ENCODE measurements at places on chromosomes 1 and 21. TPM values are rescaled to one million over a fixed set of nuclear protein-coding genes. Genes with fewer than 3 reads are reported as not detected.

DNA sequence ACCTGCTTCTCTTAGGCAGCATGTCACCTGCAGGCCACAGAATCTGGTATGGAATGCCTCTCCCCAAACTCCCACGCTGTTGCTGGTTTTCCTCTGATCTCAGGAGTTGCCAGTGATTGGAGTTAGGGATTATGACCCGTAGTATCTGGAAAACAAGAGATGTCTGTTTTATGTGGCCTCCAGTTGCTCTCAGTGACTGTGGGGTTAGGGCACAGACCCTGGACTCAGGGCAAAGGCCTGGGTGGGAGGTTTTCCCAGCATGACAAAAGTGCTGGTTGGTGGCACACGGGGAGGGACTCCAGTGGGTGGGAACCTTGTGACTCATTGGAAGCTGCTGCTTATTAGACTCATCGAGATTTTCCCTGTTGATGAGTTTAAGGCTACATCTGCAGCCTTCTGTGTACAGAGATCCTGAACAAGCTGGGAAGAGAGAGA lies at the start of gene NR1I3:
Gene NR1I3, minus strand, starts transcription at position 165 of the 435 bp plus-strand sequence. CDS start 1,638 bp downstream, outside the sequence.
- no peaks in the 10 kb centered on the region for H3K36me3 ChIP-seq
- no peaks in the 10 kb centered on the region for H3K4me1 ChIP-seq
- H3K27me3 ChIP-seq: no peaks in the 10 kb centered on the region

GRCh38 chr21:28627691-28628090 lies 365.0 kb downstream of the LTN1 start:
- no peak for DNase-seq
- H3K27me3 ChIP-seq: no peaks in the 10 kb centered on the region
- H3K4me3 ChIP-seq: no peak overlapping the region
- no peak overlapping the region for H3K27ac ChIP-seq

GRCh38 chr1:170277985-170278384 lies 132.2 kb downstream of the NTMT2 start:
- no peaks in the 10 kb centered on the region for H3K4me1 ChIP-seq
- H3K4me3 ChIP-seq: no peak overlapping the region
- no peaks in the 10 kb centered on the region for H3K36me3 ChIP-seq
- H3K27me3 ChIP-seq: no peaks in the 10 kb centered on the region
- no peak for DNase-seq
- no peak overlapping the region for H3K27ac ChIP-seq

DNA sequence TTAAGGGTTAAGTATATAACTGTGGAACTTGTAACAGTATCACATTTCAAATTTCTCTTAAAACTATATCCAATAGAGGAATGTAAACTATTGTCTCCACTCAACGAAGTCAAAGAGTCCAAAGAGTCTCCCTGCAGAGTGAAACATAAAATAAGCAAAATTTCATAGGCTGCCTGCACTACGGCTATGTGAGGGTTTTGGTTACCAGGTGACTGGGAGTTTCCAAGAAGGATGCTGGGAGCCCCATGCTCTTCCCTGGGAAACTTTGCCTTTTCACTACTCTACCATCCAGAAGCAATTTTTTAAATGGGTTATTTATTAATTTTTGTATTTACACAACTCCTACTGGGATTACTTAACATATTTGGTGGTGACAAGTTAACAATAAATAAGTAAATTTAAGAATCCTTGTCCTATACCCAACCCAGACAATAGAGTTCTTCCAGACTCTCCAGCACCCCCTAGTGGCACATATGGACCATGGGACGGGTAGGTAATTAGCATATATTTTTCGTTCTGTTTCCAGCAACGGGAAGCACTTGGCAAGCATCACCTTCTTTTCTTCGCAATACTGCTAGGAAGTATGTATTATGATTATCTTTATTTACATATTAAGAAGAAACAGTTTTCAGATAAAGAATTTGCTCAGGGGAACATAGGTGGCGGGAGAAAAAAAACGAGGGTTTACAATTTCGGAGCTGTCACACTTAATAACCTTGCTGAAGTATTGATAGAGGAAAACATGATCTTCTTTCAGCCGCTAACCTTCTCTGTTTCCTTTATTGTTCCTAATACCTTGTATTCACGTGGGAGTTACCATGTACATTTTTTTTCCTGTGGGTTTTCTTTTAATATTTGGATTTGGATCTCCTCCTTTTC lies 3.5 kb downstream of the FMO2 start:
- peak overlapping the region; percentile 87 for H3K27ac ChIP-seq
- no peak for DNase-seq
- H3K36me3 ChIP-seq: peaks cover 5% of the 10 kb centered on the region
- H3K27me3 ChIP-seq: no peaks in the 10 kb centered on the region

DNA sequence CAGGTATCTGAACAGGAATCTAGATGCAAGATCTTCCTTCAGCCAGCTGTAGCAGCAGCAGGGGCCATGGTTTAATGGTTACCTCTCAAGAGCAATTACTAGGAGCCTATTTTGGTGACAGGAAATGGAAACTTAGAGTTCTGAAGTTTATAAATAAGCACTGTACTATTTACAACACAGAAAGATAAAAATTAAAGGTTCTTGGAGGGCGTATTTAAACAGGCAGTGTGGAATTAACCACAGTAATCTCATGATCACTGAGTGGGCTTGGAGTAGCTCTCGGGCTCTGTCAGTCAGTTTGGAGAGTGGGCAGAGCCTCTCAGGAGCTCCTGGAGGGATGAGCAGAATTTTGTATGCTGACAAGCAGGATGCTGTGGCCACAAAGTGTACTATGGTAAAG lies 10.2 kb upstream of the FCRL5 start:
- no peak for DNase-seq
- no peaks in the 10 kb centered on the region for H3K4me1 ChIP-seq
- H3K27ac ChIP-seq: no peak overlapping the region
- no peak overlapping the region for H3K4me3 ChIP-seq

DNA sequence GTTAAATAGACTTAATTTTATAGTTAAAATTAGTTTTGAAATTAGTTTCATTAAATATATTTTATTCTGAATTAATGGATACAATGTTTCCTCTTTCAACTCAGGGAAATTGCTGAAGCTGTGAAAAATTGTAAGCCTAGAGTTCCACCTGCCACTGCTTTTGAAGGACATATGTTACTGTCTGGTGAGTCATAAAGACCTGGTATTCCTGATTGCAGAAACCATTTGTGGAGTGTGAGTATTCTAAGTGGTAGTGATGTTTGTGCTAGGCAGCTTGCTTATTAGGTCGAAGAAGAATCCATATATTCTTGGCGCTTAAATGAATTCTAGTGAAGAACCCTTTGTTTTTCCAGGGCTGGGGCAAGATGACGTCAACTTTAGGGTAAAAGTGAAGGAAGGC lies 34.0 kb downstream of the MTR start:
- no peak overlapping the region for H3K4me3 ChIP-seq
- H3K27ac ChIP-seq: no peak overlapping the region
- no peaks in the 10 kb centered on the region for H3K27me3 ChIP-seq
- H3K36me3 ChIP-seq: peaks cover 93% of the 10 kb centered on the region

DNA sequence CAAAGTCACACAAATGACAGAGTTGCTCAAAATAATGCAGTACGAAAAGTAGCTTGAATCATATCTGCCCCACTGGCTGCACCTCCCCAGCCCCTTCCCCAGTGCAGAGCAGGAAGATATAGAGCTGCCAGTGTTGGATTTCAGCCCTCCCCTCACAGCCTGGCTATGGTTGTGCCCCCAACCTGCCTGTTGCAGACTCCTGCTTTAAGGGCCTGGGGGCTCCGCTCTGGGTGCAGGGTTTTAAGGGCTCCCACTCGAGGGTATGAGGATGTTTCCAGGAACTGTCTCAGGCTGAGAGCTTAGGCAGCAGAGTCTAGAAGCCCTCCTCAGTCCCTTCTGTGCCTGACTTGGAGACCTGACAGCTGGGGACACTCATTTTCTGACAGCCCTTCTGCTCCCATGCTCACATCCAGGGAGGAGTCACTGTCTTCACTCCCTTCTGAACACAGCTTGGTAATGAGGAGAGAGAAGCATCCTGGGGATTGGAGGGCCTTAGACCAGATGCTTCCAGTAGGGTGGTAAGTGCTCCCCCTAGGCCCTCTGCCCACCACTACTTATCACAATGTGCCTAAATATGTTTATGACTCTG lies 4.6 kb downstream of the S100A9 start:
- DNase-seq: no peak
- H3K27ac ChIP-seq: no peak overlapping the region
- peaks cover 10% of the 10 kb centered on the region for H3K4me1 ChIP-seq

GRCh38 chr1:237226177-237226944 lies 184.4 kb downstream of the RYR2 start:
- no peak overlapping the region for H3K27ac ChIP-seq
- H3K4me1 ChIP-seq: no peaks in the 10 kb centered on the region
- H3K4me3 ChIP-seq: no peak overlapping the region
- no peaks in the 10 kb centered on the region for H3K27me3 ChIP-seq
- H3K36me3 ChIP-seq: no peaks in the 10 kb centered on the region

GRCh38 chr1:207407655-207408260 lies 46.4 kb upstream of the CR2 start:
- peaks cover 6% of the 10 kb centered on the region for H3K27me3 ChIP-seq
- no peaks in the 10 kb centered on the region for H3K36me3 ChIP-seq
- DNase-seq: no peak
- no peaks in the 10 kb centered on the region for H3K4me1 ChIP-seq

DNA sequence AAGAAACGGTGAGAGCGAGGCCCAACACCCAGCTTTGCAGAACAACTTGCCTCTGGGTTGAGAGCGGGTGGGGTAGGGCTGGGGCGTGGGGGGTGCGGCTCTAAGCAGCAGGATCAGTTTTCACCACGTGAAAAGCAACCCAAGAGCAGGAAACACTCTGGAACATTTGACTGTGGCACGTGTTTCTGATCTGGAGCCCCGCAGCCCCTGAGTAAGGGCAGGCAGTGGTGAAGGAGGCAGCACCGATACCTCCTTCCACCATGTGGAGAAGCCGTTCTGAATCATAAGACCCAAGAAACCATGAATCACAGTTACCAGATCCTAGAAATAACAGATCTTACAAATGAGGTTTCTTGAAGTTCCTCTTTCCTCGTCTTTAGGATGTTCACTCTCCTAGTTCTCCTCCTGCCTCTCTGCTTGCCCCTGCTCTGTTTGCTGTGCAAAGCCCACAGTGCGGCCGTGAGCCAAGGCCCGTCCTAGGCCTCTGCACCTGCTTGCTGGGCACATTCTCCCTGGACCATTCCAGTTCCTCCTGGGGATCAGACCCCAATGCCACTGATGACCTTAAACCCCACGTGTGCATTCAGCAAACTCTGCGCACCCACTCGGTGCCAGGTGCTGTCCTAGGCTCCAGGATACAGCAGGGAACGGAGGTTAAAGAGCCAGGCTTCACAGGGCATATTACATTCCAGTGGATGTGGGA lies 31.9 kb downstream of the SLC1A7 start:
- H3K36me3 ChIP-seq: no peaks in the 10 kb centered on the region
- H3K27me3 ChIP-seq: no peaks in the 10 kb centered on the region
- no peak overlapping the region for H3K4me3 ChIP-seq

DNA sequence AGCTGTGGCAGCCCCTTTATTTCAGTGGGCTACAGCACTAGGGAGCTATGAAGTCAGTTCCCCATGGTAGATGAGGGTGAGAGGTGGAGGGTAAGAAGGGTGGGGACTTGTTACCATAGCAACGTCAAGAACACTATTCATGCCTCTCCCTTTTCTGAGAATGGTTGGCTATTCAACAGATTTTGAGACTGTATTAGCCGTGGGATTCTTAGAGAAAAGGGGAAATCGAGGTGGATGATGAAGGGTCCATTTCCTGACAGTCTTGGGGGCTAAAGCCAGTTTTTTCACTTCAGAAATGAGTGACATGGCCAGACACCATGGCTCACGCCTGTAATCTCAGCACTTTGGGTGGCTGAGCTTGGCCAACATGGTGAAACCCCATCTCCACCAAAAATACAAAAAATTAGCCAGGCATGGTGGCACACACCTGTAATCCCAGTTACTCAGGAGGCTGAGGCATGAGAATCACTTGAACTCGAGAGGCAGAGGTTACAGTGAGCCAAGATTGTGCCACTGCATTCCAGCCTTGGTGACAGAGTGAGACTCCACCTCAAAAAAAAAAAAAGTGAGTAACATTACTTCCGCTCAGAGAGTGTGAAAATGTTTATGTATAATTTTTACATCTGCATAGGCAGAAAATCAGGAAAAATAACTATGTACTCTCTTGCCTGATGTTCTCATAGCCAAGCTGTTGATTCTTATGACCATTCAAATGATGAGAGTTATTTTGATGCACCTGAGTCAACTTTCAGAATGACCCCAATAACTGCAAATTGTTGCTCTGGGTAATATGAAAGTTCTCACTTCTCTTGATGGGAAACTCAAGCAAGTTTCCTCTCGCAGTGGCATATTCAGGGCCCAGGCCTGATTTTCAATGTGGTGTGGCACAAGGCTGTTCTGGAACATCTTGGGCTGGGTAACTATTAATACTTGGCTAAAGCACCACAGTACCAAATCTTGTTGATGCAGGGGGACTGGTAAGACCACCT lies 23.2 kb upstream of the RGSL1 start:
- H3K27me3 ChIP-seq: no peaks in the 10 kb centered on the region
- DNase-seq: no peak
- no peak overlapping the region for H3K4me3 ChIP-seq
- H3K4me1 ChIP-seq: no peaks in the 10 kb centered on the region

GRCh38 chr1:228527596-228527995 lies 40.4 kb downstream of the RNF187 start:
- no peak overlapping the region for H3K4me3 ChIP-seq
- DNase-seq: no peak
- no peaks in the 10 kb centered on the region for H3K4me1 ChIP-seq
- H3K36me3 ChIP-seq: no peaks in the 10 kb centered on the region
- no peaks in the 10 kb centered on the region for H3K27me3 ChIP-seq

DNA sequence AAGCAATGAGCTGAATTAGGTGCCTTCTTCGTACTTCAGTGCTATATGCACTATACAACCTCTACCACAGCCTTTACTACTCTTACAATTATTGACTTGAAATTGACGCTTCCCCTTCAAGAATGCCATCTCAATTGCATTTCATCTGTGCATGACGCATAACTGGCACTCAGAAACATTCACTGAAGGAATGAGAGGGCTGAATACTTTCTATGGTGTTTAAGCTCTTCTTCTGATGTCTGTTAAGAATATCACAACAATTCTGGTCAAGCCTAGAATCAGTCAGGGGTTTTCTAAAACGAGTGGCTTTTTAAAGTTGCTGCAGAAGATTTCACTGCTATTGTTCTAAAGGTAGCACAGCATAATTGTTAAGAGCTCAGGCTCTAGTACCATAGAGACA lies 11.5 kb downstream of the DENND1B start:
- H3K36me3 ChIP-seq: no peaks in the 10 kb centered on the region
- H3K27ac ChIP-seq: no peak overlapping the region
- H3K4me3 ChIP-seq: no peak overlapping the region
- H3K27me3 ChIP-seq: no peaks in the 10 kb centered on the region
- H3K4me1 ChIP-seq: peaks cover 11% of the 10 kb centered on the region

GRCh38 chr1:208209286-208209685 lies 34.9 kb downstream of the PLXNA2 start:
- no peaks in the 10 kb centered on the region for H3K27me3 ChIP-seq
- H3K4me1 ChIP-seq: peaks cover 82% of the 10 kb centered on the region
- H3K27ac ChIP-seq: peak overlapping the region; percentile 77
- no peak for DNase-seq

GRCh38 chr21:21631961-21632360 lies 633.8 kb downstream of the NCAM2 start:
- H3K4me1 ChIP-seq: no peaks in the 10 kb centered on the region
- H3K36me3 ChIP-seq: no peaks in the 10 kb centered on the region
- no peak overlapping the region for H3K27ac ChIP-seq

The COL6A2 gene
- 269 TPM for total RNA-seq

The WLS gene
- total RNA-seq: 89.8 TPM

The AGBL4 gene
- total RNA-seq: not detected

The ALX3 gene
- total RNA-seq: not detected

The ARMH1 gene
- 5.9 TPM for total RNA-seq

The SDHC gene
- 158 TPM for total RNA-seq

The PROK1 gene
- total RNA-seq: 0.41 TPM

The RPE65 gene
- not detected for total RNA-seq

The OR10J1 gene
- not detected for total RNA-seq

The TAS1R1 gene
- total RNA-seq: not detected

Data from upper lobe of right lung (tissue), 1 donor.